ENCODE measurements at places on chromosomes 1 and 21. TPM values are rescaled to one million over a fixed set of nuclear protein-coding genes. Genes with fewer than 3 reads are reported as not detected.
A peak's percentile ranks its signal among the peaks of the same experiment; 100 is the strongest.

DNA sequence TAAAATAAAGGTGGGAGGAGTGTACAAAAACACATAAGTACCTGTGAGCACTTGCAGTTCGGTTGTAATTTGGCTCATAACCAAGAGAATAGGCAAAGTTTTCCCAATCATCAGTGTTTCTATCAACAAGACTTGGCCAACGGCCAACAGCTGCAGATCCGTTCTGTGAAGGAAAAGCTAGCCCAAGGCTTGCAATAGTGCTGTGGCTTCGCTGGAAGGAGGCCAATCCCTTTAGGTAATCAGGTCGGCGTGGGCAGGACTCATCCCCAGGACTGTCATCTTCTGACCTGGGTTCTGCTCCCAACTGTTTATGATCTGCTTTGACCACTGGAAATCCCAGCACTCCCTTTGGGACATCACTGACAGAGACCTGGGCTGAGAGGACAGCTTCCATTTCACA lies 107.8 kb downstream of the LYST start:
- DNase-seq: no peak

- no peak for DNase-seq
Measured at GRCh38 chr1:54337034-54337433, 69.2 kb downstream of the SSBP3 start.

Gene CELA2A
- not detected for total RNA-seq

- no peak for DNase-seq
Measured at GRCh38 chr1:235157150-235157549, 3.9 kb downstream of the RBM34 start.

DNA sequence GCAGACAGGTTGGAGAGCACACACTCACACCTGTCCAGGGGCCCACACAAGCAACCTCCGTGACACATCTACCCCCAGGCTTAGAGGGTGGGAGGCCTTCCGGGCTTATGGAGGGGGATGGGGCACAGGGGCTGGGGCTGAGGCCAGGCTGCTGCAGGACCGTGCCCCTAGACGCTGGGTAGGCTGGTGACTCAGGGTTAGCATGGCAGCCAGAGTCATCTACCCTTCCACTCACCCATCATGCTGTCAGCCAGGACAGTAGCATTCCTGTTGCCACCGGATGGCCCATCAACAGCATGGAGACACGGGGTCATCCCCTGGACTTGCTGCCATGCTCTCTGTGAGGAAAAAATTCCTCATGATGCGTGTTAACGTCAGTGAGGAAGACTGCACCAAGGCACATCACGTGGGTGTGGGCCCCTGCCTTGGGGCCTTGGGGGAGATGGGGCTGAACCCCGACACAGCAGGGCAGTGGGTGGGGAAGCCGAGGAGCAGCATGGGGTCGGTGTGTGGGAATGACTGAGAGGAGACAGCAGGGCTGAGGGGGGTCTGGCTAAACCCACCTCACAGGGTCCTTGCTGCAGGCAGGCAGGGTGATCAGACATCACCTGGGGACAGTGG lies 52.8 kb downstream of the WNT9A start:
- peak; percentile 58 for DNase-seq

DNA sequence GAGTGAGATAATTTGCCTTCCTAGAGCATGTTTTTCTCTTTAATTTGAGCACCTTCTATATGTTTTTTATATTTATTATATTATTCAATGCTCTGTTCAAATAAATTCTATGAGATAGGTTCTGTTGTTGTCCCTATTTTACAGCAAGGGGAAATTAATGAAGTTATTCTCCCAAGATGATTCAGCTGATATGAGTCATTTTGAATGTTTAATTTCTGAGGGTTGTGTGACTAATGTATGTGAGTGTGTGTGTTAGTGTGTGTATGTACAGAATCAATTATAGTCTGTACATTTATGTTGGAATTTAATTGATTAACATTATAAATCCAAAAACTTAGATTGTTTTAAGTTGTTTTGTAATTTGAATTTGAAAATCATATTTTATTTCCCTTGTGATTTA lies 1536.7 kb upstream of the B3GALT2 start:
- no peak for DNase-seq

Gene CTPS1
- 16.5 TPM for total RNA-seq

Gene SYDE2
- 13.8 TPM for total RNA-seq

Gene HSD11B1
- 1.8 TPM for total RNA-seq

- no peak for DNase-seq
Measured at GRCh38 chr1:158998037-158998780, 11.5 kb upstream of the IFI16 start.

GRCh38 chr1:18901952-18902522 lies 318 bp downstream of the ALDH4A1 start:
- peak; percentile 89 for DNase-seq

GRCh38 chr1:75361260-75361659 lies 227.1 kb downstream of the LHX8 start:
- DNase-seq: no peak

- no peak for DNase-seq
Measured at GRCh38 chr1:172456344-172456769, 12.5 kb upstream of the PIGC start.

Measured in osteoblast (primary cell).